Stimulated activated CD4-positive, alpha-beta T cell treated with anti-CD3 and anti-CD28 coated beads, Interleukin-4, amount 100 ng/mL, for 48 hours (primary cell): ENCODE measurements at places on chromosomes 7 and 10.

- DNase-seq, result no peak
Measured at GRCh38 chr7:69450456-69450855, 147.8 kb upstream of the AUTS2 start.

- no peak for DNase-seq
Measured at GRCh38 chr10:104680467-104681401, 39.6 kb downstream of the SORCS3 start.

DNA sequence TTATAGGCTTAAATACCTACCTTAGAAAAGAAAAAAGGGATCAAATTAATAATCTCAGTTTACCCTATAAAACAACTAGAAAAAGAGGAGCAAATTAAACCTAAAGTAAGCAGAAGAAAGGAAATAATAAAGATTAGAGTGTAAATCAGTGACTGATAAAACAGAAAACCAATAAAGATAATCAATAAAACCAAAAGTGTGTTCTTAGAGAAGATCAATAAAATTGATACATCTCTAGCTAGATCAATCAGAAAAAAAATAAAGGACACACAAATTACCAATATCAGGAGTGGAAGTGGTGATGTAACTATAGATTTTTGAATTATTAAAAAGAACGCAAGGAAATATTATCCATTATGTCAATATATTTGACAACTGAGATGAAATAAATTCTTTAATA lies 69.2 kb upstream of the NAMPT start:
- DNase-seq, result no peak

- DNase-seq, result no peak
Measured at GRCh38 chr7:80644054-80644453, 5.6 kb downstream of the CD36 start.

DNA sequence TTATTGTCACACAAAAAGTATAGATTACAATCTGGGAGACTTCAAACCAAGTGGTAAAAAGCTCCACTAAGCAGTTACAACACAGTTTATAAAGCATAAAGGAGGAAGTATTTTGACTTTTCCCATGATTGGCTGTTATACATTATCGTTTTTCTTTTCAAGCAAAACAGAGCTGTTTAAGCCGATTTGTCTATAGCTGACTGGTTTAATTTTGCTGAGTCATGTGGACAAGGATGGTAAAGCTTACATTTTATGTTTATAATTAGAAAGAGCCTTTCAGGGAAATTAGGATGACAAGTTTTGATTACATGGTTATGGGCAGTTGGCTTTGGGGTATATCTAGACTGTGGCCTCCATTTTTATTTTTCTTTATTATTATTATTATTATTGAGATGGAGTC lies 152.5 kb upstream of the STK17A start:
- no peak for DNase-seq

GRCh38 chr10:97542169-97543024 lies 30.2 kb upstream of the ANKRD2 start:
- no peak for DNase-seq

- DNase-seq, result no peak
Measured at GRCh38 chr10:86261941-86262687, 104.5 kb downstream of the GRID1 start.

DNA sequence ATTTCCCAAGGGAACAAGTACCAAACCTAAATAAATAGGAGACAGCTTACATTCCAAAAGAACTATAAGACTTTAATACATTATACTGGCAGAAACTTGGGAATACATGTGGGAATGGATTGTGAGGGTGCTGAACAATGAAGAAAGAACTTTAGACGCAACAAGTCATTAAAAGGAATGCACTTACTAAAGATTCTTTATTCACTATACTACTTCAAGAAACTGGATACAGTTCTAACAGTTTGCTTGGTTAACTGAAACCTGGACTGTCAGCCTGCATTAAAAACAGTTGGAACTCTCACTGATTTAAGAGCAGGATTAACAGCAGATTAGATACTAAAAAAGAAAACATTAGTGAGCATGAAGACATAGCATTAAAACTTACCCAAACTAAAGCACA lies 12.0 kb downstream of the CACUL1 start:
- no peak for DNase-seq

- DNase-seq, result no peak
Measured at GRCh38 chr10:77787440-77787839, 139.1 kb downstream of the DLG5 start.

DNA sequence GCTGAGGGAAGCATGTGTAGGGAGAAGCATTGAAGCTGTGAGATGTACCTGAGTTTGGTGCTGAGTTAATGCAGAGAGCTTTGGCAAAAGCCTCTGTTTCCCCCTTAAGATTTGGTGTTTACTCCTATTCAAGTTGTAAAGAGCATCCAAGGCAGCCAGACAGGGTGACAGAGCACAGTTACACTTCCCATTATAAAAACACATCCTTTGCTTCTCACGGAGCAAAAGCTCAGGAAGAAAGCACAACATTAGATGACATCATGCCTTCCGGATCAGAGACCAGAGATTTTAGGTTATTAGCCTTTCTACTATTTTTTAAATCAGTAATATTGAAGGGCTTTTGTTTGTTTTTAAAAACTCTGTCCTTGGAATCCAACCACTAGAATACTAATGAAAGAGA lies 182.9 kb downstream of the DOCK4 start:
- DNase-seq, result no peak

DNA sequence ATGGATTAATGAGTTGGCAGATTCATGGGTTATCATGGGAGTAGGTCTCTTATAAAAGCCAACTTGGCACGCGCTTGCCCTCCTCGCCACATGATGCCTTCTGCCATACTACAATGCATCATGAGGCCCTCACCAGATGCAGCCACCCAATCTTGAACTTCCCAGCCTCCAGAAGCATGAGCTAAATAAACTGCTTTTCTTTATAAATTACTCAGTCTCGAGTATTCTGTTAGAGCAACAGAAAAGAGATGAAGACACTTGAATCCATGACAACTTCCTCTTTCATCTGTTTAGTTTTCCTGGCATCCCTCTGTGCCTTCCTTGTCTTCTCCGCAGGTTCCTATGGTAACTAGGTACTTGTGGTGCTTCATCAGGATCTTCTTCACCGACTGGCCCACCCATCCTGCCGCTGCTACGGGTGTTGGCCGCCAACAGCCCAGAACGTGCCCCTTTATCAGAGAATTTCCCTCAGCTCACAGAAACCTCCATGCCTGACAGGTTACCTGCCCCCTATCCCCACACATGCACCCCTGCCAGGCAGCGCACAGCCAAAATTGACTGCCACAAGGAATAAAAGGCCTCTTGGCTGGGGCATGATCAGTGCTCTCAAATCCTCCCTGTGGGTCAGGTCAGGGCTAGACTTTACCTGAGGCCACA lies 28.0 kb upstream of the PPIF start:
- no peak for DNase-seq

DNA sequence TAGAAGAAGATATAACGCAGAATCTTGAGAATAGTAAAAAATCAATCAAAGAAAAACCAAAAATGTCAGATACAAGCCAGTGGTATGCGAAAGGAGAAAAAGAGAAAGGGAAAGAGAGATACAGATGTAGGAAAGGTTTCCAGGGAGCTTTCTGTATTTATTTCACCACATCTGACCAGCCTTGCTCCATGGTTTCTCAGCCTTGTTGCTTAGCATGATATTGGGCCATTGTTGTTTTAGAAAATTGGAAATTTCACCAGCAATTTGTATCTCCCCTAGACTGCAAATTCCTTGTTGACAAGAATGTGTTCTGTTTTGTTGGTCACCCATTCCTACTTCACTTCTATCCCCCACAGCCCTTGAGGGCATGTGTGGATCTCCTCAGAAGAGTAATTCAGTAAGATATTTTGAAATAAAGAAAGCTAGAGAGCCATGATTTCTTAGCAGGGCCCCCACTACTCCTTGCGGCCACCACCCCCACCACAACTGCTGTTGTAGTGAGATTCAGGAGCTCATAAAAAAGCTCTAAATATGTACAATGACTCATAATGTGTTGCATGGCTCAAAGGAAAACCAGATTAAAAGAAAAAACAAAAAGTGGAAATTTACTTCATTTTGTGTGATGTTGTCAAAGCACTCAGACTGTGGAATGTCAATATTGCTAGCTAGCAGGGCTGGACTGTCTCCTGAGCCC lies 138.7 kb downstream of the CHRM2 start:
- DNase-seq, result no peak

DNA sequence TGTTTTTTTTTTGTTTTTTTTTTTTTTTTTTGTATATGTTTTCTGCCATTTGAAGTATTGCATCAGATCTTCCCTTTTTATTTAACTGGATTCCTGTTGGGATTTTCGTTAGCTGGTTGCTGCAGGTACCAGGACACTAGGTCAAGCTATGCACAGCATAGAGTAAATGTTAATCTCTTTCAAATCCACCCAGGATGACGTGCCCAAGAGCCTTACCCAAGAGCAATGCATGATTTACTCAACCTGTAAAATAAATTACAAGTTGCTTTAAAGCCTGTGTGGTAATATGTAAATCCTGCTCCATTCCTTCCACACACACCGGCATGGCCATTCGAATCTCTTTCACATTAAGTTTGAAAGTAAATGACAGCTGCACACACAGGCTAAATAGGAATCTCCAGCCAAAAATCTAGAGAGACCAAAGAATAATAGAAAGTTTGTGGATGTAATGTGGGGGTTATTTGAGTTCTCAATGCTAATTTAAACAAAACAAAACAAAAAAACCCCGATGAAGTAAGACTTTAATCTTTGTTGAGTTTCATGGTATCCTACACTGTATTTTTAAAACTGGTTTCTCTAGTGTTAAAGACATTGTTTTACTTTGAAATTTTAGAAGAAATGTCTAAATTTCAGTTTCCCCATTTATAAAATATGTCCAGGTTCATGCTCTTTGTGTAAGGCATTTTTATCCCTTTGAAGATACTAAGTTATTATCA lies 167.9 kb downstream of the FRMD4A start:
- DNase-seq, result no peak

DNA sequence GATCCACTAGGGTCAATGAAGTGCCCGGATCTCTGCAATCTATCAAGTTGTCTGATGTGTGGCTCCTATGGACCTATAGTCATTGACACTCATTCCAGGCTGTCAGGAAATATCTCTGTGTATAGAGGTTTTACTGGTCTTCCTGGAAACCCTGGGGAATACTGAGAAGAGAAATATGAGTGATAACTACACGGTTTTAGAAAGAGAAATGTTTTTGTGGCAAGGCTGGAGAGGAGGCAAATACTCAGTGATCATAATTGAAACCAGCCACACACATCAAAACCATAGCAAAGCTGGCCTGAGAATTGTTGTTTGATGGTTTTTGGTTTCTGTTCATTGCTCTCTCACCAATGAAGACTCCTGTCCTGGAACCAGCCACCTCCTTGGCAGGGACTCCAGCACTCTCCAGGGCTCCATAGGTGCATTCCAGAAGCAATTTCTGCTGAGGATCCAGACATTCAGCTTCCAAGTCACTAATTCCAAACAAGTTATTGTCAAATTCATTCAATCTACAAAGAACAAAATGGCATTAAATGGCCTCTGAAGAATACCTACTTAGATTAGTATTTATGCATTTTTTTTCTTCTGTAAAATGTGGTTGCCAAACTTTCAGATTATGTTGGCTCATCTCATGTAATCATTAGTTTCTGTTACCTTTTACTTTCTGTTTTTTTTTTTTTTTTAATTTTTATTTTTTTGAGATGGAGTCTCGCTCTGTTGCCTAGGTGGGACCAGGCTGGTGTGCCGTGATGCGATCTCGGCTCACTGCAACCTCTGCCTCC lies 108.6 kb upstream of the ABI1 start:
- no peak for DNase-seq

- no peak for DNase-seq
Measured at GRCh38 chr10:61400524-61400923, 52.7 kb downstream of the TMEM26 start.

DNA sequence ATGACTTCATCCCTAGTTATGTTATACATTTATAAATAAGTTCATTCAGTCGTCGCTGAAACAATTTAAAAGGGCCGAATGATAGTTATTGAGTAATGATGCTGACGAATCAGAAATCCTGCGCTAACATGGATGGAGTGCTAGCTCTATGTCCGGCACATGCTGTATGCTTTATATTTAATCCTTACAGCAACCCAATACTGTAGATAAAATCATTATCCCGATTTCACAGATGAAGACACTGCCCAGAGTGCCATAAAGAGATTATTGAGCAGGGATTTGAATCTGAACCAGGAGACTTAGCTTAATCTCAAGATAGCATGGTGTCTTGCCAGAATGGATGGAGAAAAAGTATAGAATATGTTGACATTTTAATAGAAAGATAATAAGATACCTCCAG lies 1.1 kb upstream of the ICA1 start:
- no peak for DNase-seq
